ENCODE measurements at places on chromosomes 11 and 22.

DNA sequence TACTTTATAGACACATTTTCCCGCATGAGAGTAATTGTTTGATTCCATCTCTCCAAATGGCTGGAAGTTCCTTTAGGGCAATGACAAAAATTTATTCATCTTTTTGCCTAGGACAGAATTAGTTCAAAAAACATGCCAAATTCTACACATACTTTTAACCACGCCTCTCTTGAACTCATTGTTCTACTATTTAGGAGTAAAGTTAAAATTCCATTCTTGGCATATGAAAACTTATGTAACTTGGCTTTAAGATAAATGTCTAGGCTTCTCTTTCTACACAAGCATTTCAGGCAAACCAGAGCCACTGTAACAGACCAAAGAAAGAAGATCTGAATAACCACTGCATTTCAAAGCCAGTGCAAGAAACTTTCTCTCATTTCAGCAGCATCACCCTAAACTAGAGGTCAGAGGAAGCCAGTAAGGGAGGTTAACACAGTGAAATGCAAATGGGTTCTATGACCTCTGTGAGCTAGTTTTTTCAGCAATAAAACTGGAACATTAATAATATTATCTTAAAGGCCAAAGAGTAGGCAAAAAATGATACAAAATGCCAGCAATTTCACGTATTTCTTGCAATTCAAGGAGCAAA, 73.0 kb downstream of the RSF1 start:
- DNase-seq = no peak

- no peak for DNase-seq
These were observed 3.5 kb downstream of the OR2D2 start for GRCh38 chr11:6888830-6889229.

GRCh38 chr11:116879800-116880625, 42.6 kb upstream of the APOA1 start:
- peak; percentile 31 for DNase-seq

DNA sequence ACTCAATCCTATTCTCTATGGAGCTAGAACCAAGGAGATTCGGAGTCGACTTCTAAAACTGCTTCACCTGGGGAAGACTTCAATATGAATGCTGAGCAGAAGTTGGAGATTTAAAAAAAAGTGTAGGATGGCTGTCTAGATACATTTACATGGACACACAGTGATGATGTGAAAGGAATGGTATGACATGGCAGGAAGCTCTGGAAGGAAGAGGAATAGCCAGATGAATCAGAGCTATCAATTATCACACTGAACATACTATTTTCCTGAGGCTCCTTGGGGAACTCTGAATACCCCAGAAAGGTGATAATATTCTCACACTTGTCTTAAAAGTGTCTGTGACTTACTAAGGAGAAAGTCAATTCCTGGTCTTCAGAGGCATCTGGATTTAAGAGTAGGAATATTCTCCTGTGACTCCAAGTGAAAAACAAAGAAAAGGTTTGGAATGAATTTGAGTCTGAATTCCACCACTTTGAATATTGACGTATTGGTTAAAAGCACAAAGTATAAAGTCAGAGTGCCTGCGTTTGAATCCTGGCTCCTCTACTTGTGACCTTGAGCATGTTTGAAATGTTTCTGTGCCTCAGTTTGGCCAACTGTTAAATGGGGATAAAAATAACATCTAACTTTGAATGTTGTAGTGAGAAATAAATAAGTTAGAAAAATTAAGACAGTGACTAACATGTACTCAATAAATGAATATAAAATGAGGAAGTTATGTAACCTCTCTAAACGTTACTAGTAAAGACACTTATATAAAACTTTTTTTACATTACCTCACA, 1.3 kb downstream of the OR52D1 start:
- DNase-seq = no peak

Measured in Caki2 (cell line).